ENCODE measurements at places on chromosomes 16 and 17. TPM values are rescaled to one million over a fixed set of nuclear protein-coding genes. Genes with fewer than 3 reads are reported as not detected.

The TPSB2 gene
- not detected for total RNA-seq

The WNT3 gene
- 0.51 TPM for total RNA-seq

The ARL5C gene
- not detected for total RNA-seq

The CCL7 gene
- total RNA-seq = not detected

The TLCD3B gene
- total RNA-seq = not detected
